ENCODE measurements at places on chromosomes 12 and 14.

DNA sequence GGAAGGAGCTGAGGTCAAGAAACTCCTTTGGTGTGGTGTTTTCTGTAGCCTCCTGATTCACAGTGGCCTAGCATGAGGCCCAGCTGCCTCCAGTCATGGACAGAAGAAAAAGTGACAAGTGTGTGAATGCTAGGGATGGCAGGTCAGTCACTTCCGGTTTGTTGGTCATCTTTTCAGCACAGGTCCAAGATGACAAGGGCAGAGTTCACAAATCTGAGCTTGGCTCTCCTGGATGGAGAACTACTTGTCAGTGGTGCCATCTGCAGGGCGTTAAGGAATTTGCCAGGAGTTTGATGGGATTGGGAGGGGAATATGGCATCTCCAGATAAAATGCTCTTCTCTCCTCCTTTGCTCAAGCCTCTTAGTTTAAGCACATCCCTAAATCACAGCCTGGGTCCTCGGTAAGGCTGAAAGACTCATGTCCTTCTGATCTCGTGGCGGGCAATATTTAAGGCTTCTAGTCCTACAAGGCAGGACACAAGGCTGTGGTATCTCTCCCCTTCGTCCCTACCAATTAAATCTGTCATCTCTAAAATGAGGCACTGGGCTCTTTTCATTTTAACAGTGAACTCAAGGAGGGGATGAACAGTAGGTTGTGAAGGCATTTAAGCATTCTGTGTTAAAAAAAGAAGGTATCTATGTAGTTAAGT lies 10.0 kb downstream of the TUBA1B start:
- DNase-seq = no peak

GRCh38 chr12:83603106-83603505 lies 916.4 kb downstream of the TMTC2 start:
- DNase-seq = no peak

DNA sequence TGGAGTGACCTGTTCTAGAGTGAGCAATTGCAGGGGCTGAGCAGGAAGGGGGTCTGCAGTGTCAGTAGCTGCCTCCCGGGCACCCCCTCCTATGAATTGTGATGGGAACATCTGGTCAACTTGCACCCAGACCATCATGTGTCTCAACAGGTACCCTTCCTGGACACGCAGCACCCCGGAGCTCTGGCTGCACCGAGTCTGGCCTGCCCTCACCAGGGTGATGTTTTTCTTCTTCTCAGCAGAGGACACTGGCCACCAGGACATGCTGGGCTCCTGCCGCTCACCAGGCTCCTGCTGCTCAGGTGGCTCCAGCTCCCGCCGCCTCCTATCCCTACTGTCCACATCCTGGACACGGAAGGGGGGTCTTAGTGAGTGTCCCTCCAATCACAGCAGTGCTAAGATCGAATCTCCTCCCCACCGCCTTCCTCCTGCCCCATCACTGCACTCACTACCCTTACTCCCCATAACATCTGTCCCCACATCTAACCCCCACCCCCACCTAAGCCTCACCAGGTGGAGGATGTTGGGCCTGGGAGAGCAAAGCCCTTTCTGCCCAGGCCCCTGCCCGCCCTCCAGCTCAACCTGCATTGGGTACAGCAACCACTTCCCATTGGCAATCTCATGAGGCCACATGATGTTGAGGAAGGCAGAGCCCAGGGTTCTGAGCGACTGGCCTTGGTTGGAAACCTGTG lies 14.9 kb downstream of the ITGA7 start:
- no peak for DNase-seq

DNA sequence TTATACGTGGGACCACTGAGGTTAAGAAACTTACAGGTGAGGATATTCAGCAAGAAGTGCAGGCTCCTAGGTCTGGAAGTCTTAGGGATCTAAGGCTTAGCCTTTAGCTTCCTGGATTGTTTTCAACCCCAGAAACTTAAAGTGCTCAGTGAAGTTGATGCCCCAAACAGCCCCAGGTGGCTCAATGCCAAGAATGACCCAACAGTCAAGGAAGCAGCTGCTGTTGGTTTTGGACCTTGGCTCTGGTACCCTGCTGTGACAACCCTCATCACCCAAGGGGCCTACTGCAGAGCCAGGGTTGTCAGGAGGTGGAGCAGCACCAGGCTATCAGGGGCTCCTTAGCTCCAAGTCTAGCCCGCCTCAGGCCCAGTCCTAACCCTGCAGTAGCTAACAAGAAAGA lies 36.8 kb downstream of the VDR start:
- no peak for DNase-seq

GRCh38 chr12:6523708-6524107 lies 10.6 kb upstream of the GAPDH start:
- DNase-seq = no peak

GRCh38 chr14:59997449-59997848 lies 77.5 kb downstream of the LRRC9 start:
- no peak for DNase-seq

DNA sequence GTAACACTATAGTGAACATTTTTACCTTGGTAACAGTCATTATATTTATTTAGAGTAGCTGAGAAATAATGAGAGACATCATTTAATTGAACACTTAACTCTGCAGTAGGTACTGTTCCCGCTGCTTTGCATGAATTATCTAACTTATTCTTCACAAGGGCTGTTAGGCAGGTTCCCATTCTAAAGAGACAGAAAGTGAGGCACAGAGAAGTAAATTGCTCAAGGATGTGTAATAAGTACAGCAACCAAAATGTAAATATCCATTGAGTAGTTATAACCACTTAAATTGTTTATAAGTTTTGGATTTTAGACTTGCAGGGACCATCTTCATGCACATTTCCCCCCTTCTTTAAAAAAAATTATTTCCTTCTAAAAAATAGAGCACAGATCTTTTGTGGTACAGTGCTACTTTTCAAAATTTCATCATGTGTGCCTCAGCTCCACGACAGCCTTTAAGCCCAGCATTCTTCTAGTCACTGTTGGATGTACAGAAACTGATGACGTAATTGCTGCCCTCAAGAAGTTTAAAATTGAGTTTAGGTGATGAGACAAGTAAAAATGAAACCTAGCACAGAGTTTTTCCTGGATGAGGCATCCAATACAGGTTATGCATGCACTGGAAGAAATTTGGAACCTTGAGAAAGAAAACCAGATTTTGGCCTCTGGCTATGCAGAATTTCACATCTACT lies 6.0 kb upstream of the MANSC4 start:
- DNase-seq = no peak
